ENCODE measurements at places on chromosomes 4 and X.
A peak's percentile ranks its signal among the peaks of the same experiment; 100 is the strongest.

DNA sequence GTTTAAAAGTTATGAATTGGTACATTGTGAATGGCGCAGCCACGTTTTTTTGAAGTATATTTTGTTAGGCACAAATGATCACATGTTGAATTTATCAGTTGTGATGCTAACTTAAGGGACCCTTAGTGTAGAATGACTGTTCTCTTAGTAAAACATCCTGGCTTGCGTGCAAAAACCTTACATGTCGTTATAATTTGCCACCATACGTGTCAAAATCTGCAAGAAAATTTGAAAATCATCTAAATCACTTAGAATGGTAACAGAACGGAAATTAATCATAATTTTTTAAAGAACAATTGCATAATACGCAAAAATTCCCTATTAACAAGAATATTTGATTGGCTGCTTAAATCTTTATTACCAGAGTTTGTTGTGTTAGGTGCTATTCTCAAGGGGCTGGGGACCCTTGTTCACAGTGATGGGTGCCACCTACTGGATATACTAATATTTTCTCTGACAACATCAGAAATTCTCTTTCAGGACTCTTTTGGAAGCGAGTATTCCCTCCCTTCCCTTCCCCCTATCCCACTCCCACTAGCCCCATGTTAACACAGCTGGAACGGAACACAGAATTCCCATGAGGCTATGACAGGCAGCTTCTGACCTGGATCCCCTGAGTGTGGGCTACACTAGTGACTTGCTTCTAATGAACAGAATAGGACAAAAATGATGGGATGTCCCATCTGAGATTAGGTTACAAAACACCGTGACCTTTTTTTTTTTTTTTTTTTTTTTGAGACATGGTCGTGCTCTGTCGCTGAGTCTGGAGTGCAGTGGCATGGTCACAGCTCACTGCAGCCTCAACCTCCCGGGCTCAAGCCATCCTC is 71.8 kb downstream of the SUPT20HL2 start:
- no peak for DNase-seq

- DNase-seq = no peak
These were observed 60.8 kb upstream of the TMEM33 start for GRCh38 chr4:41874398-41874797.

- DNase-seq = no peak
These were observed 181.0 kb downstream of the LDB2 start for GRCh38 chr4:16717266-16717970.

- no peak for DNase-seq
These were observed 10.4 kb upstream of the TSPYL2 start for GRCh38 chrX:53071604-53072417.

- DNase-seq = no peak
These were observed 41.2 kb downstream of the PIR start for GRCh38 chrX:15451913-15452312.

GRCh38 chr4:144647095-144647561 is 1.2 kb downstream of the HHIP start:
- peak; percentile 53 for DNase-seq

GRCh38 chr4:40402556-40402955 is 67.4 kb downstream of the CHRNA9 start:
- DNase-seq = no peak

DNA sequence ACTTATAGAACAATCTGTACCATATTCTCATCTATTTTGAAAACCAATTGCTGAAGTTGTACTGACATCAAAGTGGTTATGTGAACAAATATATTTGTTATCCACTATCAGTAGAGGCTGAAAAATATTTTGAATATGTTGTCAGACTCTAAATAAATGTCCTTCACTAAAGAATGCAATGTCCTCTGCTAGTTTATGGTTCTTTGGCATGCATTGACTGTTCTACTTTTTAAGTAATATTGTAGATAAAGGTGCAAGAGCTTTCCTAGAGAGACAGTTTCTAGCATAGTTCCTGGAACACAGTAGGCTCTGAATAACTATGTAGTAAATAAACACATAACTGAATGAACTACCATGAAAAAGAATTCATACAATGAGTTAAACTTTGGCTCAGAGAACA is 18.2 kb upstream of the COX7B2 start:
- DNase-seq = no peak

DNA sequence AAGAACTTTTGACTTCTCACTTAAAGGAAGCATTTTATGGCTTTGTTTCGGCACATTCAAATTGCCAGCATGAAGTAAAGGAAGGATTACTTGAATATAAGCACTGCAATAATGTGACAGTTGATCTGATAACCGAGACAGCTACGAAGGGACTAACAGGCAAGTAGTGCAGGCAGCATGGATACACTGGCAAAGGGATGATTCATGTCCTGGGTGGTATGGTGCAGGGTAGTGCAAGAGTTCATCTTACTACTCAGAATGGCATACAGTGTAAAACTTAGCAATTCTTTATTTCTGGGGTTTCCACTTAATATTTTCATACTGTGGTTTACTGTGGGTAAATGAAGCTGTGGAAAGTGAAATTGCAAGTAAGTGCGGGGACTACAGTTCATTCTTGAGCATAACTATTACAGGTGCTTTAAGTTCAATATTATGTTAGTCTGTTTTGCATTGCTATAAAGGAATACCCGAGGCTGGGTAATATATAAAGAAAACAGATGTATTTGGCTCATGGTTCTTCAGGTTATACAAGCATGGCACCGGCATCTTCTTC is 611.8 kb downstream of the SPOCK3 start:
- no peak for DNase-seq

DNA sequence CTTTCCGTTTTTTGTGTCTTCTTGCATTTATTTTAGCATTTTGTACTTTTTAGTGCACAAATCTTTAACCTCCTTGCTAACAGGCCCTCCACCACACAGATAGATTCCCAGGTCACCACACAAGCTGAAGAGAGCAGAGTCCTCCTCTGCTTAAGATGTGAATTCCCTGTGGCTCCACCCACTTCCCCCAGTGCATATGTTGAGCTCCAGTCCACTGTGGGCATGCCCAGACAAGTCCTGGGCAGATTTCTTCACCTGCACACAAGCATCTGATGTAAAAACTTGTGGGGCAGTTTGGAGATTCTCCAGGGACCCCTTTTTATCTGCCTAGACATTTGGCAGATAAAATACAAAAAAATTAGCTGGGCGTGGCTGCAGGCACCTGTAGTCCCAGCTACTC is 19.8 kb upstream of the PASD1 start:
- DNase-seq = no peak

DNA sequence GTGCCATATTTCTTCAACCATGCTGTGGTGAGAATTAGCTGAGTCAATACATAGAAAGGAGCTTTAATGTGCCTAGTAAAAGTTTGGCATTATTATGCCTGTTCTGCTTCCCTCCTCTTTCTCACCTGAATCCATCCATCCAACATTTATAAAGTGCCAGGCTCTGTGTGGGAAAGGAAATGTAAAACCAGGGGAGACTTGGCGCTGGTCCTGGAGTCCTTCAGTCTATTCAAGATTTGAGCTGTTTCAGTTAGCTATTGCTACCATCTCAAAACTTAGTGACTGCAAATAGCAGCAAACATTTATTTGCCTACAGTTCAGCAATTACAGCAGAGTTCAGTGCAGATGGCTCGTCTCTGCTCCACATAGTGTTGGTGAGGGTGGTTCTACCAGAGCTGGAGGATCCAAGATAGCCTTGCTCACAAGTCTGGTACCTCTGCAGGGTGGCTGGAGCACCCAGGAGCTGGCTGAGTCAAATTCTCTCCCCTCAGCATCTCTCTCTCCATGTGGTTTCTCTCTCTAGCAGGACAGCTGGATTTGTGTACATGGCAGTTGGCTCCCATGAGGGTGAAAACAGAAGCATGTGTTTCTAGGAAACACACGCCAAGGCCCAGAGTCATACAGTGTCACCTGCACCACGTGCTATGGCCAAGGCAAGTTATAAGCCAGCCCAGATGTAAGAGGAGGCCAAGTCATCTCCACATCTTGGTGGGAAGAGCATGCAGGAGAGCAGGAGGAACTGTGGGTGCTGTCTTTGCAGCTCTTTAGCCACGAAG is 77.3 kb downstream of the FHDC1 start:
- DNase-seq = no peak

GRCh38 chr4:139886798-139887197 is 221.2 kb downstream of the MGST2 start:
- DNase-seq = no peak

DNA sequence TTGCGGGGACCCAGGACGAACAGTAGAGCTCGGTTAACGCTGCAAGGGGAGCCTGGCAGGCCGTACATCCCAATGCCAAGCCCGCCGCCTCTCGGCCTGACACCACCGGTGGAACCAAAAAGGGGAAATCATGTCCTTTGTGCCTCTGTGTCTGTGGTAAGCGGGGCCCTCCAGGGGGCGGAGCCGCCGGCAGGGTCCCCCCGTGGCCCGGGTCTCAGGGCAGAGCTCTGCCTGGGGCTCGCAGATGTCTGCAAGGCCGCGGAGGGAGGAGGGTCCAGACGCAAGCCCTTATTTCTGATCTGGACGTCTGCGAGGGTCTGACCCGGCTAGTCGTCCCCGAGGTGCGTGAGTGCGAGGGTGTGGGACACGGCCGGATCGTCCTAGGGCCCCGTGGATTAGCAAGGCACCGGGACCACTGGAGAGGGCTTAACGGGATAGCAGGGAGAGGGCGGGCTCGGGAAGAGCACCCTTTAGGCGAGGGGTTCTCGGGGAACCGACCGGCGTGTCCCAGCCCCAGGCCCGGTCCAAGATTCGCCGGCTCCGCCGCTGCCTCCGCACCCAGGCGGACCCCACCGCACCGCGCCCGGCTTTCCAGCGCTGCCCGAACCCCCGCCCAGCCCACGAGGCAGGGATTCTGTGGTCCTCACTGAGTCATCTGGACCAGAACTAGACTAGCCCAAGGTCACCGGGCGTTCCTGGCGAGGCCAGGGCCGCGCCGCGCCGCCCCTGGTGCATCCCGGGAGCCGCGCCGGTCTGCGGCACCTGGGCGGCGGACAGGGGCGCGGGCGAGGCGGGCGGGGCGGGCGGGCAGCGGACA is 863 bp upstream of the FAM193A start:
- peak; percentile 66 for DNase-seq

DNA sequence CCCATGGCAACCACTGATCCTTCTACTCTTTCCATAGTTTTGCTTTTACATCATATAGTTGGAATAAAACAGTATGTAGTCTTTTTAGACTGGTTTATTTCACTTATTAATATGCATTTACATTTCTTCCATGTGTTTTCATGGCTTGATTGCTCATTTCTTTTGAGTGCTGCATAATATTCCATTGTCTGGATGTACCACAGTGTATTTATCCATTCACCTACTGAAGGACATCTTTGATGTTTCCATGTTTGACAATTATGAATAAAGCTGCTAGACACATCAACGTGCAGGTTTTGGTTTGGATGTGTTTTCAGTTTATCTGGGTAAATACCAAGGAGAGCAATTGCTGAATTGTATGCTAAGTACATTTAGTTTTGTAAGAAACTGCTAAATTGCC is 13.7 kb upstream of the GPRASP1 start:
- DNase-seq = no peak
